ENCODE measurements at places on chromosomes 13 and 19.

DNA sequence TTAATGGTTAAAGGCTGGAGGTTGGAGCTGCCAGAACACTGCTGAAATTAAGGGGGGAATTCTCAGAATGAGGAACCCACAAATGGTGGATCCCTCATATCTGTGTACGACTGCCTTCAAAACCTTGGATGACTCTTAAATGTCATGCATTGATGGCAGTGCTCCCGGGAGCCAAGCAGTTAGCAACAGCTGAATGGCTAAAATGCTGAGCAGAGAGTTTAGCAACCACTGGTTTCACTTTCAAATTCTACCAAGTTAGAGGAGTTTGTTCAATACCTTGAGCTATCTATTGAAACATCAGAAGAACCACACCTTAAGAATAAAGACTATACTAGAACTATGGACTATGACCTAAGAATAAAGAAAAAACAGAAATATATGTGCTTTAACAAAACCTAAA, 41.4 kb downstream of the UQCRFS1 start:
- DNase-seq, result no peak

DNA sequence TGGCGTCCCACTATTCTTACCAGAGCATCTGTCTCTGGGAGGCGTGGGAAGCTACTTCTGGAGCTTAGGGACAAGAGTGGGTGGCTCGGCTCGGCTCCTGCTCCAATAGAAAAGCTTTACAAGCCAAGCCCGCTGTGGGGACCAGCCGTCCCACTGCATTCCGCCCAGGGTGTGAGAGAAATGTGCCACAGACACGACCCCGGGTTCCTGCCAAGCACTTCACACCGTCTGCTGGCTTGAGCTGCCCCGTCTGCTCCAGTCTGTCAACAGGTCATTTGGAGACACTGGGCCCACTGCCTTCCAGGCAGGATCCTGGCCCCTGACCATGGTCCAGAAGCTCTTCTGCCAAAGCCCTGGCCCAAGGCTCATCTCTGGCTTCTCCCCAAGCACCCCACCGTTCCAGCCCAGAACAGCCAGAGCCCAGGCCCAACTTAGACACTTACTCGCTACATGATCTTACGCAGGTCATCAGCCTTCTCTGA, 6.5 kb upstream of the FKRP start:
- no peak for DNase-seq

GRCh38 chr13:100542826-100543156, 45.8 kb downstream of the GGACT start:
- DNase-seq, result peak; percentile 54

- DNase-seq, result no peak
These were observed 222.8 kb downstream of the NDFIP2 start for GRCh38 chr13:79703772-79704171.

GRCh38 chr19:6769006-6769619, 1.9 kb upstream of the SH2D3A start:
- peak; percentile 80 for DNase-seq
